ENCODE measurements at places on chromosomes 12 and 14.

DNA sequence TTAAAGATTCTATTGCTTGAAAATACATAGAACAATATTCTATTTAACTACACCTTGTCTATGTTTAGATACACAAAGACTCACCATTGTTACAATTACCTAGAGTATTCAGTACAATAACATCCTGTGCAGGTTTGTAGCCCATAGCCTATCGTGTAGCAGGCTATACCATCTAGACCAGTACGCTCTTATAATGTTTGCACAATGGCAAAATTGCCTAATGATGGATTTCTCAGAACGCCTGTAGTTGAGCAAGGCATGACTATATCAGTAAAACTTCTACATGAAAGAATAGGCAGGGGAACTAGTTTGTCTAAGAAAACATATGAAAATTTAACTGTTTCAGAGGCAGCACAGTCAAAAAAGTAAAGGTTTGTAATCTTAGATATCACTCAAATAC, 375.9 kb downstream of the DAD1 start:
- DNase-seq, result peak; percentile 97

- no peak for DNase-seq
Measured at GRCh38 chr12:2084553-2085296, 31.9 kb downstream of the CACNA1C start.

DNA sequence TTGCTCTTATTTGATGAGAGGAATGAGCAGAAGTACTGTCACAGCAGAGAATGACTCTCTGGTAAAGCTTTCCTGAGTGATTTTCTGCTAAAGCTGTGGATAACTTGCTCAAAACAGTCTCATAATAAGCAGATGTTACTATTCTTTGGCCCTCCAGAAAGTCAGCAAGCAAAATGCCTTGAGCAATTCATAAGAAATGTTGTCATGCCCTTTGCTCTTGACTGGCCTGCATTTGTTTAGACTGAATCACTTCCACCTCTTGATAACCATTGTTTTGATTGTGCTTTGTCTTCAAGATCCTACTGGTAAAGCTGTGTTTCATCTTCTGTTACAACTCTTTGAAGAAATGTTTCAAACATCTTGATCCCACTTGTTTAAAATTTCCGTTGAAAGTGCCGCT, 457.9 kb upstream of the FOXG1 start:
- DNase-seq, result no peak

GRCh38 chr12:76106631-76107030, 22.1 kb upstream of the NAP1L1 start:
- DNase-seq, result no peak

DNA sequence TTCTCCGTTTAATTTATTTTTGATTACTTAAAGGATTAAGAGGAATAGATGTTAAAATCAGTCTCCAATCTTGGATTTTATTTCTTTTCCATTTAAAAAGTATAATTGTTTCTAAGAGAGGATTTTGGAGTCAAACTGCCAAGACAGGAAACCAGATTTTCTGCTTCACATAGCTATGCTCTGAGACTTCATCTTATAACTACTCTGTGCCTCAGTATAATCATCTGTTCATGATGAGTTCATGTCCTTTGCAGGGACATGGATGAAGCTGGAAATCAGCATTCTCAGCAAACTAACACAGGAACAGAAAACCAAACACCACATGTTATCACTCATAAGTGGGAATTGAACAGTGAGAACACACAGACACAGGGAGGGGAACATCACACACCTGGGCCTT, 9.0 kb upstream of the TAS2R31 start:
- DNase-seq, result no peak

GRCh38 chr14:49919825-49920659, 27.2 kb downstream of the ARF6 start:
- no peak for DNase-seq

DNA sequence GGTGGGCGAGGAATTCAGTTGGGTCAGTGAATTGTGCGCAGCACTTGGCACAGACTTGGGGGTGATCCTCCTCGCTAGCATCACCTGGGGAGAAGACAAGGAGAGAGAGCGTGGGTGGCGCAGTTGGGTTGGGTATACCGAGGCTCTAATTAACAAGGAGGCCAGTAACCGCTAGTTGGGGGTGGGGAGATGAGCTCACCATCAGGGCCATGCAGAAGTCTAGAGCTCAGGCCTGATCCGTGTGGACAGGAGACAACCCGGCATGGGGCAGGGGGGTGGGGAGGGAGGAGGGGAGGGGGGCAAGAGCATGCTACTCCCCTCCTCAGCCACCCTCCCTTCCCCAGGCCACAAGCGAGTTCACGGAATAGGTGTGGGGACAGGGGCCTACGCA, 580 bp downstream of the SALL2 start:
- DNase-seq, result no peak

- peak; percentile 92 for DNase-seq
Measured at GRCh38 chr12:116406529-116406928, 129.0 kb upstream of the MED13L start.

DNA sequence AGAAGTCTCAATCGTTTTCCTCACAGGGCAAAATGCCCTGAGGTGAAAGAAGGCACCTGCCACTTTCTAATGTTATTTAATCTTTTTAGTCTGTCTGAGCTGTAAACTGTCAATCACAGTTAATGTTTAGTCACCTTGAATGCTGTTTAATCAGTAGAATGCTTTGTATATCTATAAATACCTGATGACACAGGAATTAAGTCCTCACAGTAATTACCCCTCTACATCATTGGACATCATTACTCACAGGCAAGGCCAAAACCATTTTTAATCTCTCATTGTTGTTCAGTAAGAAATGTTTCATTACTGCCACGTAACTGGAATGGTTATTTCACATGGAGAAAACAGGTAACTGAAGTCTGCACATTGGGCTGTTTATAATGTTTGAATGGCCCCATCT, 178.8 kb downstream of the EXOC5 start:
- no peak for DNase-seq

DNA sequence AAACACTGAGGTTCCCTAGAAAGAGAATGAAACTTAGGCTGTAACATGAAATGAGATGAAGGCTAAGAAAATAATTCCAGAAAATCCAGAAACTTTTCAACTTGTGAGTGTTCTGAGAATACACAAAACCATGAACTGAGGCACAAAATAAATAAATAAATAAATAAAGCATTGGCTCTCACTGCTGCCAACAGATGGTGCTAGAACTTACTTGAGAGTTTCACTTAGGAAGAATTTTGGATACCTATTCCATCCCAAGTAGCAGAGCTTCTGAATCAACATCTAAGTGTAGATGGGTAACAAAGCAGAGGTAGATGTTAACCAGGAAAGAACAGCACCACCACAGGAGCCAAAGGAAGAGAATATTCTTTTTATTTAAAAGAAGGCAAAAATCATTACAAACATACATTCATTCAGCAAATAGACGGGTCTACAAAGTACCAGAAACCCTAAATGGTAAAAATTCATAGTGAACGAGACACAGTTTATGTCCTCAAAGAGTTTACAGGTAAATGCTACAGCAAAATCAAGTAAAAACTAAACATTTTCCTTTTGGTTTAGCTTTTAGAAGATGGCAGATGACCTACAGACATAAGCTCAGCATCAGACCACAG, 16.7 kb downstream of the EPS8 start:
- peak; percentile 18 for DNase-seq

DNA sequence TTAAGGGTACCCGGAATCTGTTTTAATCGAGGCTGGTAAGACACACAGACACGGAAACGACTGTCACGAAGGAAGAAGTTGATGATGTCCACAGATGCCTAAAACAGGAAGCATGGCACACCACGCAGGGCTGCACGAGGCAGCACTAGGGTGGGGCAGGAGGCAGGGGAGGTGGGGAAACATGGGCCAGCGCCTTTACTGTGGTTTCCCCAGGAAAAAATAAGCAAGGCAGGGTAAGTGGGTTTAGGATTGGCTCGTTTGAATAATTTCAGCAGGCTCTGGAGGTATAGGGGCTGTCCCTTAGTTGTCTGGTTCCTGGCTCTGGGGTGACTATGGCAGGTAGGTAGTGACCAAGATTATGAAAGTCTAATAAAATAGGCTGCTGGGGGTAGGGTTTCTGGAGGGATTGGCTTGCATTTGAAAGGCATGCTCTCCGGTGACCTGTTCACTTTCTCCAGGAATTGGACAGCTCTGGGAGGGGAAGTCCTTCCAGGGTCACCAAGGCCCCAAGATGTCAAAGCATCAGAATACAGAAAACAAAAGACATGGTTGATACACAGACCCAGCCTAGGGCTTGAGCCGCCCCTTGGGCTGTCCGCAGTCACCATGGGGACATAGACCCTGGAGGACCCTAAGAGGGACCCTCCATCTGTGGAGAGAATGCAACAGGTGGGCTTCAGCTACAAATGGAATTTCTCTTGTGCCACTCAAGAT, 35.3 kb downstream of the MAP1LC3B2 start:
- DNase-seq, result peak; percentile 83

DNA sequence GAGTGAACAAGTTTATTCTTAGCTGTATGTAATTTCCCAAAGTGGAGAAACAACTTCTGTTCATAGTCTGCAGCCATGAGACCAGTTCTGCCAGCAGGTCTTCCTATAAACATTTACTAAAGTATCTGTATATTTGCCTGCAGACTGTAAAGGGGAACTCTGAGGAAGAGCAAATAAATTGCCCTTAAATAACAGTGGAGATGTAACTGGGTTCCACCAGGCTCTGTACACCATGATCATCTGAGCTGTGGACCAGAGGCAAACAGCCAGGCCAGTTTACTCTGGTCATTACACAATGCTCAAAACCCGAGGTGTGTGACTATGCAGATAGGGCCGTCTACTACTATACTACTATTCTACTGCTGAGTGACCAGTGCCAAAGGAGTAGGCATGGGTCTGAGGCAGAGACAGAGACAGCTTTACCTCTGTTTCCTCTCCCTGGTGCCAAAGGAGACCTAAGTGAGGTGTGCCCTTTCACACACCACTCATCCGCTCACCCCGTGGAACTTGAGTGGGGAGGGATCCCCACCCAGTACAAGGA, 21.1 kb upstream of the CERS5 start:
- no peak for DNase-seq

DNA sequence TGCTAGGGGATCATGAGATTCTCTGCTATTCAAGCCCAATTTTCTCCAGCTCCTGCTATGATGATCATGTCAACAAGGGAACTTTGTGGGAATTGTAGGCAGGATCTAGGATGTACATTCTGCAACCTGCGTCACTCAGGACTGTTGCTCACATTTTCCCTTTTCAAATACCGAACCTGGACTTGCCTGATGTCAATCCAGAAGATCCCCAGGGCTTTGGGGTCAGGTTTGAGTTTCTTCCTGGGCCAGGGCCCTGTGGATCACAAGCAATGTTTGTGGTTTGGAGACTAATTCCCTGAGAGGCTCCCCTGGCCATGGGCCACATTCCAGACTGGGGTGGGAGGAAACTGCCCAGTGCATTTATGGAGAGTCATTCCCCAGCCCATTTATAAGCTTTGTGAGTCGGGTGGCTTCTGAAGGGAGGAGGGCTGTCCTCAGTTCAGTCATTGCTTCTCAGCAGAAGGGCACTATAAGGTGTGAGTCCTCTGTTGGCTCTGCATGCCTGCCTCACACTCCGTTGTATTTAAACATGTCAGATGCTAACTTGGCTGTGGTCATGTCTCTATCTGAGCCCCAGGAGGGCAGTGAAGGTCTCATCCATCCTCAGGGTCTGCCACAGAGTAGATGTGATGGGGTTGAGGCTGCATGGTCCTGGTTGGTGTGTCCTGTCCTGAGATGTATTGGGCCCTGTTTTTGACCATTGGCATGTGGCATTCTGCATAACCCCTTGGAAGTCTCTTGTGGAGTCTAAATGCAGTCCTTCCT, 6.5 kb downstream of the KRT86 start:
- no peak for DNase-seq

DNA sequence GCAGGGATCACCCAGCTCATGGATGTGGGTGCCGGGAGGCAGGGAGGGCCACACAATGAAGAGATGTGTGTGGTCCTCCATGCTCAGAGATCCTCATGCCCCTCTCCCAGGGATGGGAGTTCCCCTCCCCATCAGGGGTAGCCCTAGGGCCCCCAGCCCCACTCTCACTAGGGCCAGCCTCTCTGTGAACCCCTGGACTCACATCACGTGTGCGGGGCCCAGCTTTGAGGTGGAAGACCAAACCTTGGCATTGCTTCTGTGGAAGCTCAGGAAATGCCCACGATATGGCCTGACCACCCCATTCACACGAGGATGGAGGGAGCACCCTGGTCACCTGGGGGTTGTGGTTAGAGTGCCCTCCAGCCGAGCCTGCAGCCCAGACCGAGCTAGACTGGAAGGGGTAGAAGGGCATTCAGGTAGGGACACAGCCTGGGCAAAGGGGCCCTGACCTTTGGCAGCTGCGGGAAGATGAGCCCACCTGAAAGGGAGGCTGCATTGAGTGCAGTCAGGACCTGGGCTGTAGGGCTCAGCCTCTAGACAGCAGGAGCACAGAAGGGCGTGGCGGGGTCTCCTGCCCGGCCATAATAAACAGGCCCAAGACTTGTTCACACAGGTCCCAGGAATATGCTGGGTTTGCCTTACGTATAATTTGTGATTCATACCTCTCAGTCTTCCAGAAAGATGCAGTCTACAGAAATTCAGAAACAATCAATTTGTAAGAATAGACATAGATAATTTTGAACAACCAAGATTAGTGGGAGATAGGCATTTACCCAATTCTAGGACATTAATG, 34.8 kb upstream of the RCOR1 start:
- DNase-seq, result no peak

DNA sequence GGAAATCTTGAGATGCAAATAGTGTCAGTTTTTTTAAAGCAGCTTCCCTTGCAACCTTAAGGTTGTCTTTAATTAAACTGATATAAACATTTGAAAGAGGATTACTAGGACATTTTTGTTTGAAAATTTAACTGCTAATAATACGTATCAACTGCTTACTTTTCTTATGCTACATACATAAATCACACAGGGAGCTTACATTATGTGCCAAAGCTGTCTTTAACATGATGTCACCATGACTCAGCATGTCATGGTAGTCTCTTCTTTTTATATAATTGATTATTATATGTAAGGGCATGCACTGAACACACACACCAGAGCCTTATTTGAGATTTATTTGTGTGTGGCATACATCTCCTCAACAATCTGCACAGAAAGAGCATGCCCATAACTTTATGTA, 63.0 kb upstream of the PTHLH start:
- no peak for DNase-seq

DNA sequence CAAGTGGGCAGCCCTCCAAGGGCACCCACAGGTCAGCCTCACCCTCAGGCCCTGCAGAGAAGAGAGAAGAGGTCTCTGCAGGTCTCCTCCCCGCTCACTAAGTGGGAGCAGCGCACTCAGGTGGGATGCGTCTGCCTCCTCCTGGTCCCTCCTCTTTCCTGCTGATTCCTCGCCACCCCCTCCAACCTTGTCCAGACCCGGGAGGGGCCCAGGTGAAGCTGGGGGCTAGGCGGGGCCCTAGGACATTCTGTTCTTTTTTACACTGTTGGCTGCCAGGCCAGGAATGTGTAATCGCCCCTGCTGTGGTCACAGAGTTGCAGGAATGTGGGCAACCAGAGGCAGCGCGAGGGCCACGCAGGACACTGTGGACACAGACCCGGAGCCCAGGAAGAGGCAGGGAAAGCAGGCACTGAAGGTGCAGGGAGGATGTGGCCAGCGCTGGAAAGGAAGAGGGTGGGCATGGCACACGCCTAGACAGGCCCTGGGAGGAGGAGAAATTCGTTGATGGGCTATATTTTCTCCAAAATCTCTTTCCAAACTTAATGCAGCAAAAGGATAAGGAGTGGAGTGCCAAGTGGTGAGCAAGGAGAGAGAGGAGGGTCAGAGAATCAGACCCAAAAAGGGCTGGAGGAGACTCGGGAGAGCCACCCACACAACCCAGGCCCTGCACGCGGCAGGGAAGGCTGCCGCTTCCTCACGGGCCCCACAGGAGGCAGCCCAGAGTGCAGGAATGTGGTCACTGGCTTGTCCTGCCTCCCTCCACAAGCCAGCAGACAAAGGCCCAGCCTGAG, 911 bp upstream of the SCNN1A start:
- DNase-seq, result peak; percentile 42
